ENCODE measurements at places on chromosomes 2 and 18.
A peak's percentile ranks its signal among the peaks of the same experiment; 100 is the strongest.

GRCh38 chr18:79797518-79798345 is at the start of gene KCNG2:
Gene KCNG2 (plus strand): TSS chr18:79797938. CDS start chr18:79863668, 65,730 bp downstream.
- DNase-seq: no peak

DNA sequence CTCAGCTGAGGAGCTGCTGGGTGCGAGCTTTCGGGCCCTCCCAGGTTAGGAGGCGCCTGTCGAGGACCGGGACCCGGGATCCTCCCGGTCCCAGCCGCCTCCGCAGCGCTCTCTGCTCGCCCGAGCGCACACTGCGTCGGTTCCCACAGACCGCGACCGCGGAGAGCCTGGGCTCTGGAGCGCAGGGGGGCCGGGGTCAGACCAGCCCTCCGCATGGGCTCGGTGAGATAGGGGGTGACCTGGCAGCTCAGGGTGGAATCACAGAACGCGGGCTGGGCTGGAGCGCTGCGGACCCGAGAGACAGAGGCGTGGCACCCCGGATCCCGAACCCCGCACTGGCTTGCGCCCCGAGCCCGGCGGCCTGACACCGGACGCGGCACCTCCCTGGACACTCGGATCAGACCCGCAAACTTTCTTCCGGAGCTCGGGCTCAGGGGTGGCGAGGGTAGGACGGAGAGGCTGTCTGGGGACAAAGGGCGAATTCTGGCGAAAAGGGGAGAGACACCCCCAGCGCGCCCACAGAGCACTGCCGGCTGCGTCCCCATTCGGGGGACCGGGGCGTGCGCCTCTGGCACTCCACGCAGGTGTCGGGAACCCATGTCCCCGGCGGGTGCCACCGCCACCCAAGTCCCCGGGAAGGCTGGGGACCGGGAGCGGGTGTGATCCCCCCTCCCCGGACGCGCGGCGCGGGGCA is 612 bp downstream of the DIPK1C start:
- DNase-seq: no peak

- no peak for DNase-seq
Measured at GRCh38 chr2:98598781-98599428, 9.4 kb downstream of the COA5 start.

- no peak for DNase-seq
Measured at GRCh38 chr2:121689356-121689755, 40.1 kb upstream of the CLASP1 start.

DNA sequence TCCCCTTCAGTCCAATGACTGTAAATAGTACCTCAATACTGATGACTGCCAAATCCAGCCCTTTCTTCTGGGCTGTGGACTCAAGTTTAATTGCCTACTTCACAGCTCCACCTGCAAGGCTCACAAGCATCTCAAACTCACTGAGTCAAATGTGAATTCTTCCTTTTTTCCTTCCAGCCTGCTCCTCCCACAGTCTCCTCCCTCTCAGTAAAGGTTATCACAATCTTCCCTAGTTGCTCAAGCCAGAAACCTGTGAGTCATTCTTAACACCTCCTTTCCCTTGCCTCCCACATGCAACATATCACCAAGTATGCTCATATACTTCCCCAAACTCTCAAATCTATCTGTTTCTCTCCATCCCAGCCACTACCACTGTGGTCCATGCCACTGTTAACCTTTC is 3.7 kb upstream of the MFSD6 start:
- DNase-seq: no peak

- DNase-seq: no peak
Measured at GRCh38 chr2:74882299-74882687, 48.4 kb downstream of the HK2 start.

DNA sequence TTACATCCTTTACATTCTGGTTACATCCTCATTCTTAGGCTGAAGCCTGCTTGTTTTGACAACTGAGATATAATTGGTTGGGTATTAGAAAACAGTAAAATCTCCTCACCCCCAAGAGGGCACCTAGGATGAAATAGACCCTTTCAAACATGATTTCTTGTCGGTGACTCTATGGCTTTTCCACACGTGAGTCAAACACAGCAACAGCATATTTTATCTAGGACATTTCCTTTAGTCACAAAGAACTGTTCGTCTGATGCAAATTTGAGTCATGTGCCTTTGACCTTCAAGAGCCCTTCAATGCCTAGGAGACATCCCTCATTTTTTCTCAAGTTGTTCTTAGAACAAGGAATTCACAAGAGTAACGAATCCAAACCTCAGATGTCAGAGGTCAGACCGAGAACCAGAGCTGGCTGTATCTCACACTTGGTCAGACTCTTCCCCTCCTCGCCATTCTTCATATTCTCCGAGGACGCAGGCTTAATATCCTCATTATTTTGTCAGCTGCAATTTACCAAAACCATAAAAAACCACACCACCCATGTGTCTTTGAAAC is 60.5 kb upstream of the ALKAL2 start:
- DNase-seq: no peak

GRCh38 chr2:153291718-153292117 is 186.8 kb downstream of the RPRM start:
- no peak for DNase-seq

DNA sequence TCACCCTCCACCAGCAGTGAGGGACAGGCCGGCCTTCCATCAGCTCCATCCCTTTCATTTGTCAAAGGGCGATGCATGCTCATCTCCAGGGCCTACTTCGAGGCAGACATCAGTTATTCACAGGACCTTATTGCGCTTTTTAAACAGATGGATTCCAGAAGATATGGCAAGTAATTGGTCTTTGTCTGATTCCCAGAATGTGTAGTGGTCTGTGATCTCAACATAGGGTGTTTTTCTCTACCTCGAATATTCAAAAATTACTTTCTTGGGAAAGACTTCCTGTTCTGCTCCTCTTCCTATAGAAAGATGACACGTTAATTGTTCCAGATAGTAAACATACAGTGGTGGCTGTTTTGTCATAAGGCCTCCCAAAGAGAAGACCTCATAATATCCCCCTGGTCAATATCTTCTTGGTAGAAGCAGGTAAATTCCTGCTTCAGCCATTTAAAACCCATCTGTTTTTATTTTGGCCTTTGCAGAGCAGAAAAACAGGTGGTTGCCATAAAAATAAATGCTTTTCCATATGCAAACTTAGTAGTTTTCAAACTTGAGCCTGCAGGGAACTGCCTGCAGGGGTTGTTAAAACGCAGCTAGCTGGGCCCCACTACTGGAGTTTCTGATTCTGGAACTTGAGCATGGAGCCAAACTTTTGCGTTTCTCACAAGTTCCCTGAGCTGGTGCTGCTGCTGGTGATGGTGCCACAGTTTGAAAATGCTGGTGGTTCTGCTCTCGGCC is 8.2 kb downstream of the SMARCAL1 start:
- DNase-seq: no peak

GRCh38 chr2:127419448-127420038 is 1.3 kb downstream of the PROC start:
- DNase-seq: no peak

DNA sequence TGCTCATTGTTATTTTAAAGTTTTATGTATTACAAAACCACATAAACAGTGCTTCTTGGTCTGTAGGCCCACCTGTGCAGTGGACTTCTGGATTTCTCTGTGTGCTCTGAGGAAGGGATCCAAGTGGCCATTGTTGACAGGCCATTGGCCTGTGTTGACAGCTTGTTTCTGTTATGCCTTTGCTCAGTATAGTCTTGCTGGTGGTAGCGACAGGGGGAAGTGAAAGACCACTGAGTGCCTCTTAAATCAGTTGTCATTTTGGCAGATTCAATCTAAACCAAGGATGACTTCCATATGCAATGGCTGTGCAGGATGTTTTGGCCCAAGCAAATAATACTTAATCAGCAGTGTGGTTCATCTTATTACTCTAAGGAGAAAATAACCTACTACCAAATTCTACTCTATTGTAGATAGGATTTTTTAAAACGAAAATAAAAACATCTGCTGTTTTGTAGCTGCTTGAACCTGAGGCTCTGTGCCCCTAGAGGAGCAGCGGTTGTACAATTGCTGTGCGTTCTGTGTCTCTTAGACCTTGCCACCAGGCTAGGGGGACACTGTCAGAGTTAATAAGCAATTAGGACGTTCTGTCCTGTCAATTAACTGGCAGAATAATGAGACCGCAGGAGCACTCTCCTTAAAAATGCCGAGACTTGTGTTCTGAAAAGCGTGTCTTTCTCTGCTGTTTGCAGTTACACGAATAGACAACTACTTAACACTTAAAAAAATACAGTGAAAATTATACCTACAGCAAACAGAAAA is 108.2 kb downstream of the RHBDD1 start:
- no peak for DNase-seq

DNA sequence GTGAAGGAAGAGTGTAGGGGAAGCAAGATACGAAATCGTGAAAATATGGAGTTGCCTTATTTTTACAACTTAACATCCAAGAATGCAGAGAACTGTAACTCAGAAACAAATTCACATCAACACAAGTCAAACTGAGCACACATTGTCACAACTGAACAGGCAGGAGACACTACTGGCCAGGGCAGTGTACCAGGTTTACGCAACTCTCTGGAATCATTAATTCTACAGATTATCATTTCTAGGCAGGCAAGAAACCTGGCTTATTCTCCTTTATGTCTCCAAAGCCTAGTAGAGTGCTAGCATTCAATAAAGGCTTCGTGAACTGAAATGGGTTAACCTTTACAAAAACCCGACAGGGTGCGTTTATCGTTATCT is 584 bp downstream of the COA5 start:
- no peak for DNase-seq

- DNase-seq: no peak
Measured at GRCh38 chr2:54836477-54836876, 113.0 kb downstream of the EML6 start.

GRCh38 chr2:150335596-150335995 is 151.9 kb downstream of the RND3 start:
- no peak for DNase-seq

DNA sequence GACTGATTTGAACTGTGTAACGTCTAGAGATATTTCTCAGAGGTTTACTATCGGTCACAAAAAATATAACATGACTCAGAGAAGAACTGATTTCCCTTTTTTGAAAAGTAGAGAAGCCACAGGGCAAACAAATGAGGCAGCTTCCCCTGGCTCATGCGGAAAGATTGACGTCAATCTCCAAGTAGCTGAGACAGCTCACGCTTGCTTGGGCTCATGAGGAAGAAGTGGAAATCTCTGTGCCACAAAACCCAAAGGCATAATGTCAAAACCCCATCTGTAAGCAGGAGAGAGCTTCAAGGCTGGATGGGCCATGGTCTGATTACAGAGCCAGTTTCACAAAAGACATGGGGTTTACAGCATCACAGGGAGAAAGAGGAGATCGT is 188.1 kb downstream of the ARL4C start:
- DNase-seq: peak; percentile 22

GRCh38 chr2:220188031-220188430 is 560.6 kb downstream of the SLC4A3 start:
- DNase-seq: no peak

DNA sequence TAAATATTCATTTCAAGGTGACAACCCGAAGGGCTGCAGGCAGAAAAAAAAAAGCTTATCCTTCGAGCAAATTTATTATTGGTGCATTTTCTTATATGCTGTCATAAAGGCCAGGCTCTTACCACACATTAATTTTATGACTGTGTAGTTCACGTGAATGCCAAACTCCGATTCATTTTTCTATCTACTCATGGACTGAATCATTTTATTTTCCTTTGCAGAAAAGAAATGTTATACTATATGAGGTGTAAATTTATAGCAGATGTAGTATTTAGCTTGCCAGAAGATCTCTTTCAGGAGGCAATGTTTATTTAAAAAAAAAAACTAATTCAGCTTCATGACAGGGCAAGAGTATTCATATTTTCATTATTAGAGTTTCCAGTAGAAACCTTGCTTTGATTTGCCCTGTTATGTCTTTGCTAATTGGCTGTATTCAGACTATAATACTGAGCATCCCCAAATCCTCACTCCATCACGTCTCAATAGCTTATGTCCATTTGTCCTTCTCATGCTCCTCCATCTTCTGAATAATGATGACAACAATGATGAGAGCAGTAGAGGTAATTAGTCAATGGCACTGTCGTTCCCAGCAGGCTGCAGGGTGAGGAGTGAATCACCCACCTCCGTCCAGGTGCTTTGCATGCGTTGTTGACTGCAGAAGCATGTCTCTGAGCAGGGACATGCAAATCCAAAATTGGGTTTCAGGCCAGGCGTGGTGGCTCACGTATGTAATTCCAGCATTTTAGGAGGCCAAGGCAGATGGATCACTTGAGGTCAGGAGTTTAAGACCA is 101.1 kb upstream of the RAB12 start:
- DNase-seq: no peak

- no peak for DNase-seq
Measured at GRCh38 chr2:120473522-120474271, 127.8 kb downstream of the INHBB start.

GRCh38 chr18:22558945-22559385 is 141.2 kb upstream of the CTAGE1 start:
- DNase-seq: no peak

DNA sequence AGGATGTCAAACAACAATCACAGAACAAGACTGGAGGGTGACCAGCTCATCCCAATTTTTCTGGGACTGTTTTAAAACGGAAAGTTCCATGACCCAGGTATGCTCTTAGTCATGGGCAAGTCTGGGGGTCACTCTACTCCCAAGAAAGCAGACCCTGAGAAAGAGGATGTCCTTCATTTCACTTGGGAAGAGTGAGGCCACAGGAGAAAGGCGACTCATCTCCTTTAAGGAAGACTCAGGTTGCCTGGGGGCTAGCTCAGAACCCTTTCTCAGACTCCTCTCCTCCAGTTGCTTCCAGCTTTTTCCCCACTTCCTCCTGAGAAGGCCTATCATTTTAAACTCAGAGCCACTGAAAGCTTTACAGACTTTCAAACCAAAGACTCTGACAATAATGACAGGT is 9.3 kb downstream of the RNF152 start:
- DNase-seq: no peak

DNA sequence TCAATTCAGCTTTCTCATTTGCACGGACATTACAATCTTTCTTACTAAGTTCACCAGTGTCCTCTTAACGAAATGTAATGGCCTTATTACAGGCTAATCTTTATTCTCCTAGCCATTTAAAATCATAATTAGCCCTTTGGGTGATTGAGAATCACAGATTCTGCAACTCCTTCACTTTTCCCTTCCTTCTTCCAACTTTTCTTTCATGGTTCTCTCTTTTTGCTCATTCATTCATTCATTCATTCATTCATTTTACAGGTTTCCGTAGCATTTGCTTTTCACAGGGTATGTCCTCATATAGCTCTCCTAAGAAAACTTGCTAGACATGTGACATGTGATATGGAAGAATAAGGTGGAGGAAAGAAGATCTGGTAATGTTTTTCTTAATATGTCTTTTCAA is 16.0 kb downstream of the TBR1 start:
- DNase-seq: no peak

DNA sequence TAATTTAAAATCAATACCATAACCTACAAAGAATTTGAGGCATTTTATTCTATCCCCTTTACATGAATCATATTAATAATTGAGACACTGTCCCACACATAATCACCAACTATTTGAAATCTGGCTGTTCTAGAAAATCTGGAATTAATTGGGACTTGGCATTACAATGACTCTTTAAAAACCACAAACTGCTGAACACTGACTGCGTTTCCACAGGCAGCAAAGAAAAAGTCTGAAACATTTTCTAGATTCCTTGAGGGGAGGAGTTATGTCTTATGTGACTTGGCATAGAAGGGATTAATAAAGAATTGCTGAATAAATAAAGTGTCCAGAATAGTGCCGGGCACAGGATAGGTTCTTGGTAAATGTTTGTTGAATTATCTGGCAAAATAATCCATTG is 61.4 kb downstream of the GPR39 start:
- no peak for DNase-seq

GRCh38 chr18:69963196-69963595 is 15.5 kb upstream of the CD226 start:
- no peak for DNase-seq

- DNase-seq: no peak
Measured at GRCh38 chr2:6876309-6876708, 1.3 kb upstream of the RSAD2 start.

Measured in stimulated activated effector memory CD8-positive, alpha-beta T cell treated with anti-CD3 and anti-CD28 coated beads, Interleukin-12 subunit alpha, Interleukin-12 subunit beta, amount 100 ng/mL, for 72 hours (primary cell).